Vagina (tissue), 2 donors: ENCODE measurements at places on chromosomes 1 and 21.

- no peak for DNase-seq
Observed at GRCh38 chr1:55209247-55209646, 5.9 kb downstream of the USP24 start.

DNA sequence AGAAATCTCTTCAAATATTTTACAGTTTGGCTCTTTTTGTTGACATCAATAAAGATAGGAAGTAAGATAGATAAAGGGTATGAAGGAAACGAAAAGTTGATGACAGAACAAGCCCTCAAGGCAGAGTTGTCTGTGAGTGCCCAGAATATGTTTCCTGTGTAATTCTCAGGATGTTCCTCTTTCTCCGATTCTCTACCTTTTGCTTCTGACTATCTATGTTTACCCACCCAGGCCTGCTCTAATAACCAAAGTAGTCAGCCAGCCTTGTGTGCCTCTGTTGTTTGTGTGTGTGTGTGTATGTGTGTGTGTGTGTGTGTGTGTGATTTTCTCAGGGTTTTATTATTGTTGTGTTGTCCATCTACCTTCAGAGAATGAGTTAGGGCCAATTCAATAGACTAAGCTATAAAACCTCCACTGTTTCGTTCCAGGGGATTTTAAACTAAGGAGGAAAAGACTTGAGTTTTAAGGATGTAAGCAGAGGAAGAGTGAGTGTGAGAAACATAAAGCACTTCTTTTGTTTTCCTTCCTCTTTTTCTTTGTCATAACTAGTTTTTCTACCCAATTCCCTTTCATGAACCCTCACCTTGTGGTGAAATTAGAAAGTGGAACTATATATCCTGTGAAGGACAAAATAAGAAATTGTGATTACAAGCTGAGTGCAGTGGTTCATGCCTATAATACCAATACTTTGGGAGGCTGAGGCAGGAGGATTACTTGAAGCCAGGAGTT is 627.4 kb upstream of the NR5A2 start:
- no peak for DNase-seq

- no peak for DNase-seq
Observed at GRCh38 chr1:68175621-68176398, 56.5 kb downstream of the WLS start.

DNA sequence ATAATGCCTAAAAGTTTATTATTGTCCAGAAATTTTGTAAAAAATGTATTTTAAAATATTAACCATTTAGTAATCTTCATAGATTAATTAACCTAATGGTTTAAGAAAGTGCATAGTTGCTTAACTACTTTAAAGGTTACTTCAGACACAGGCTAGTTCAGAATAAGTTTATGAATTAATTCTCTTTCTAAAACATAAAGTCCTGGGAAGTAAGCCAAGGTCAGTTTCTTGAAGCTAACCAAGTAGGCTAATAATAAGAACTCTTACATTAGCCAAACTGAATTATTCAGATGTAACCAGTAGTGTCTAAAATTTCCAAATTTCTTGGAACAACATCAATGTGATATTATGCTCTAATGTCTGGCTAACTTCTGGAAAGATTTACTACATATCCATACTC is 790.4 kb downstream of the NCAM2 start:
- DNase-seq = no peak

DNA sequence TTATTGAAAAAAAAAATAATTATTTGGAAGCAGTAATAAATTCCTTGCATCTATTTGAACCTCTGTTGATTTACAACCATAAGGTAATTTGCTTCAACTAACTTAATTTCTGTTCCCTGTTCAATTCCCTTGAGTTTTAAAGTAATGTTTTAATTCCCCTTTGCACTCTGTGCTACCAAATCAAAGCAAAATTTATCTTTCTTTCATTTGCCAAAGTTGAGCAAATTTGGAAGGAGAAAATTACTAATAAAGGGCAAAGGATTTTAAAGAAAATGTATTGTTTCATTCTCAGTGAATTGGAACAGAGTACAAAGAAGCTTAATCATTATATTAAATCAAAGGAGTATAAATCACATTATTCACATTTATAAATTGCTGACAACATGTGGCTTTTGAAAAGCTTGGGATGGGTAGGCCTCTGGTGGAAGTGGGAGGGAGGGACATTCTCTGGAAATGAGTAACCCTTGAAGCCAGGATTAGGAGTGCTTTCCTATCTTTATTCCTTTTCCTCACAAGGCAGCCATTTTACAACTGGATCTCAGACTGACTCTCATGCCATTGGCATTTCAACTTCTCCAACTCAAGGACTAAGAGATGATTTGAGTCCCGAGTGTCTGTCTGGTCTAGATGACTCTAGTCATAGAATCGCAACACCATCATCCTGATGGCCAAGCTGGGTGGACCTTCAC is 331.6 kb upstream of the DUSP10 start:
- no peak for DNase-seq

DNA sequence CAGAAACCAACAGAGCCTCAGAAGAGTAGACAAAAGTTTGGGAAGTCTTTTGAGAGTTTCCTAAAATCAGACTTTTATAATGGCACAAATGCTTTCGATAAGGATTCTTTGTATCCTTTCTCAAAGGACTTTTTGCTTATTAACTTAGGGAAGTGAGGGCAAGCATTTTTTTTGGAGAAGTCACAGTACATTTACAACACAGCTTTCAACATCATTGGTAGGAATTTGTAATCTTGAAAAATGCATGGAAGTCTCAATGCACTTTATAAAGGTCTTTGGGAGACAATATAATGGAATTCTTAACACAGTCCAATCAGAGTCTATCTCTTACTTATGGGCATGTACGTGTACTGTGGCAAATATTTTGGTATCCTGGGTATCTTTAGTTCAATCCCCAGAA is 325.8 kb upstream of the NR5A2 start:
- no peak for DNase-seq
